ENCODE measurements at places on chromosomes 7 and 10.

GRCh38 chr10:113961182-113962031 lies 82.3 kb upstream of the ADRB1 start:
- no peak overlapping the region for H3K27ac ChIP-seq
- peaks cover 4% of the 10 kb centered on the region for H3K4me1 ChIP-seq
- H3K4me3 ChIP-seq: no peak overlapping the region
- H3K36me3 ChIP-seq: no peaks in the 10 kb centered on the region
- DNase-seq: no peak

- peaks cover 11% of the 10 kb centered on the region for H3K4me1 ChIP-seq
- H3K27me3 ChIP-seq: no peaks in the 10 kb centered on the region
- peak overlapping the region; percentile 45 for H3K27ac ChIP-seq
- H3K4me3 ChIP-seq: no peak overlapping the region
- peak; percentile 87 for DNase-seq
Measured at GRCh38 chr7:101913851-101914250, 96.4 kb downstream of the CUX1 start.

DNA sequence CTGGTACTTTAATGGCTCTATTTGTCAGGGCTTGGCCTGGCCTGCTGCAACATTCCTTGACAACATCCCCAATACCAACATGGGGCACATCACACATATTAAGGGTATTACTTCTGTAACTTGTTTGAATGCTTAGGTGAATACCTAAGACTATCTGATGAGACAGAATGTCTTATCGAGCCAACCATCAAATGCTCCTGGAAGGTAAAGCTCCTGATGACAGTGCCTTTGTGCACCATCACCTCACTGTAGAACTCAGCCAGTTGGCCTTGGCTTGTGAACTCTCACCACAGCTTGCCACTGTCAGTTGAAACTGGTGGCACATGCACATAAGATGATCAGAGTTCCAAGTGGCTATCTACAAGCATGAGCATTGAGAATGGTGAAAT lies 3.7 kb upstream of the MYO1G start:
- DNase-seq: no peak
- peaks cover 26% of the 10 kb centered on the region for H3K4me1 ChIP-seq
- H3K36me3 ChIP-seq: peaks cover 20% of the 10 kb centered on the region
- no peak overlapping the region for H3K4me3 ChIP-seq

DNA sequence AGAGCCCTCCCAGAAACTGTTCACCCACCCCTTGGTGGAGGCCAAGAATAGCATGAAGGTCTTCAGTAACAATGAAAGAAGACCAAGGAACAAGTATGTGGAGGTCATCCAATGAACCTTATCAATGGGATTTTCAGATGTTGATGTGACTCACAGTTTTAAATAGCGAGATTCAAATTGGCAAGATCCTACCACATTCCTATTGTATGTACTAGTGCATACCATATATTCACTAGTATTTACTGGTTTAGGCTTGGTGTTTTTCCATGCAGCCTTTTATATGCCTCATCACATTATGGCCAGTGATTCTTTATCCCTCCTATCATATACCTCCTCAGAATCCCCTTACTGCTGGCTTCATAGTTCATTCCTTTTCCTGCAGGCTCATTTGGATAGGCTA lies 54.4 kb downstream of the ITGB8 start:
- no peak overlapping the region for H3K27ac ChIP-seq
- H3K4me1 ChIP-seq: no peaks in the 10 kb centered on the region
- no peak overlapping the region for H3K4me3 ChIP-seq
- no peaks in the 10 kb centered on the region for H3K27me3 ChIP-seq

- H3K4me3 ChIP-seq: peak within 1 kb of the TSS; percentile 92
- no peaks in the 10 kb centered on the region for H3K36me3 ChIP-seq
- peaks cover 14% of the 10 kb centered on the region for H3K4me1 ChIP-seq
- H3K27ac ChIP-seq: peak within 1 kb of the TSS; percentile 91
- DNase-seq: peak; percentile 95
Measured at GRCh38 chr10:119650692-119651513, at the start of gene BAG3. TSS of gene BAG3 (plus strand) at chr10:119651380. CDS start at chr10:119651676, 296 bp downstream.

DNA sequence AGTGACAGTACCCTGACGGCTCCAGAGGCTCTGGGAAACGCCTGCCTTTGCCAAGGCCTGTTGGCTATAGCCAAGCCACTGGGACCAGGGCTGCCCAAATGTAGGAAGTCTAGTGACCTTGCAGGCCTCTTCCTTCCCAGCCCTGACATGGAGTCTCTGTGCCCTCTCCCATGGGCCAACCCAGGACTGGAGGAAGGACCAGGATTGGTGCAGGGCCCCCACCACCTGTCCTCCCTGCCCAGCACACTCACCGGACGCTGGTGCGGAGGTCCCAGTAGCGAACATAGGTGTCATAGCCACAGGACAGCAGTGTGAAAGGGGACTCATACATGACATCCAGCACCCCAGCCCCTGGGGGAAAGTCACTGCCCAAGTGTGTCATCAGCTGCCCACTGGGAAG lies 24.0 kb downstream of the DPCD start:
- peaks cover 18% of the 10 kb centered on the region for H3K36me3 ChIP-seq
- H3K27ac ChIP-seq: peak overlapping the region; percentile 75
- H3K27me3 ChIP-seq: no peaks in the 10 kb centered on the region
- DNase-seq: no peak
- no peak overlapping the region for H3K4me3 ChIP-seq
- peaks cover 7% of the 10 kb centered on the region for H3K4me1 ChIP-seq

GRCh38 chr10:96218826-96219225 lies 52.5 kb downstream of the BLNK start:
- no peak for DNase-seq
- no peaks in the 10 kb centered on the region for H3K36me3 ChIP-seq
- H3K4me3 ChIP-seq: no peak overlapping the region
- H3K4me1 ChIP-seq: no peaks in the 10 kb centered on the region

- peaks cover 5% of the 10 kb centered on the region for H3K36me3 ChIP-seq
- H3K27ac ChIP-seq: no peak overlapping the region
- H3K4me3 ChIP-seq: no peak overlapping the region
- H3K27me3 ChIP-seq: no peaks in the 10 kb centered on the region
- peaks cover 11% of the 10 kb centered on the region for H3K4me1 ChIP-seq
Measured at GRCh38 chr10:96904648-96905047, 72.5 kb downstream of the LCOR start.

DNA sequence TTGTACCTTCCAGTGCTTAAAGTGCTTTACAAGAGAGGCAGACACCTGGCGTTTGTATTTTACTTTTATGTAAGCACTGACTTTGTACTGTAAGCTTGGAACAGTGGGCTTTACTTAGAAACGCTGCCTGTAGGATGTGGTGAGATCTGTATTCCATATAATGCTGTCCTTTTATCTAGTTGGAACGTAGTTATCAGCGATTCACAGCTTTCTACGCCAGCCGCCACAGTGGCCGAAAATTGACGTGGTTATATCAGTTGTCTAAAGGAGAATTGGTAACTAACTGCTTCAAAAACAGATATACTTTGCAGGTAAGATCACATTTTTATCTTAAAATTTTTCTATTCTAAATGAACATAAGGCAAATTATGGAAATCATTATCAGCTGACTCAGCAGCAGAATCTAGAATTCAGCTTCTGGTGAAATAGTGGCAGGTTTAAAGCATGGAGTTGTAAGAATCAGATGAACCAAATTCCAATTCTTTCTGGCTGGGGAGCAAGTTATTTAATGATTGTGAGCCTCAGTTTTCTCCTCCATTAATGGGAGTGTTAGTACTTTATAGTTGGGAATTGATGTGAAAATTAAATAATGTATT lies 91.5 kb downstream of the CUL1 start:
- no peak overlapping the region for H3K4me3 ChIP-seq
- no peak for DNase-seq
- peak overlapping the region; percentile 32 for H3K27ac ChIP-seq
- H3K36me3 ChIP-seq: peaks cover 78% of the 10 kb centered on the region
- no peaks in the 10 kb centered on the region for H3K27me3 ChIP-seq

DNA sequence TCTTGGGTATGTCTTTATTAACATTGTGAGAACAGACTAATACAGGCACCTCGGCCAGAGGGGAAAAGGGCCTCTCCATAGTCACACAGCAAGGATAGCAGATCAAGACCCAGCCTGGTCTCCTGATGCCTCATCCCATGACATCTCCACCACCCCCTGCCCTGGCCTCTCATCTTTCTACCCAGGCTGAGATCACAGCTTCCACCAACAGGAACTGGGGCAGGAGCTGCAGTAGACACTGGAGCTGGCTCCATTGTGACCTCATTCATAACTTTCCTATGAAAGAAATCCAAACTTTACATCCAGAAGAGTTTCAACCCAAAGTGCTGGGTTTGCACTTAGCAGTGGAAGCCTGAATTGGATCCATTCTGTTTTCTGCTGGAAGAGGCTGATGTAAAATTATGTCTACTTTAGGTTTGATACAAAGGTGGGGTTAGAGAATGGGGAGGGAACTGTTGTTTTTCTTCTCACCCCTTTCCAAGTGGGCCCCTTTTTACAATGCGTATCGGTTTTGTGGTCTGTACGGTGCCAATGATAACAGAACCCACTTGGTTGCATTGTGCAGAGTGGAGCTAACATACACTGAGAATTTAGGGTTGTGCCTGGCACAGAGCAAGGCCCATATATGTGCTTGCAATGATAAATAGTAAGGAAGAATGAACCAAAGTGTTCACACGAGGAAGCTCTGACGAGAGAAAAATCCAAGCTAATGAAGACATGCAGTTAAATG lies 28.6 kb upstream of the INSIG1 start:
- H3K36me3 ChIP-seq: no peaks in the 10 kb centered on the region
- no peaks in the 10 kb centered on the region for H3K4me1 ChIP-seq
- H3K27me3 ChIP-seq: no peaks in the 10 kb centered on the region
- no peak overlapping the region for H3K4me3 ChIP-seq

- no peaks in the 10 kb centered on the region for H3K36me3 ChIP-seq
- H3K4me3 ChIP-seq: no peak overlapping the region
- DNase-seq: no peak
- H3K27me3 ChIP-seq: peaks cover 11% of the 10 kb centered on the region
- no peak overlapping the region for H3K27ac ChIP-seq
Measured at GRCh38 chr10:123883673-123884320, 7.8 kb downstream of the CPXM2 start.

GRCh38 chr10:6321880-6322279 lies 119.1 kb downstream of the PFKFB3 start:
- no peak overlapping the region for H3K4me3 ChIP-seq
- no peaks in the 10 kb centered on the region for H3K4me1 ChIP-seq
- peak; percentile 14 for DNase-seq
- H3K36me3 ChIP-seq: no peaks in the 10 kb centered on the region

- no peaks in the 10 kb centered on the region for H3K36me3 ChIP-seq
- no peak overlapping the region for H3K4me3 ChIP-seq
- no peak overlapping the region for H3K27ac ChIP-seq
- no peak for DNase-seq
- H3K27me3 ChIP-seq: no peaks in the 10 kb centered on the region
- peaks cover 14% of the 10 kb centered on the region for H3K4me1 ChIP-seq
Measured at GRCh38 chr10:80272793-80273522, 16.5 kb downstream of the MAT1A start.

DNA sequence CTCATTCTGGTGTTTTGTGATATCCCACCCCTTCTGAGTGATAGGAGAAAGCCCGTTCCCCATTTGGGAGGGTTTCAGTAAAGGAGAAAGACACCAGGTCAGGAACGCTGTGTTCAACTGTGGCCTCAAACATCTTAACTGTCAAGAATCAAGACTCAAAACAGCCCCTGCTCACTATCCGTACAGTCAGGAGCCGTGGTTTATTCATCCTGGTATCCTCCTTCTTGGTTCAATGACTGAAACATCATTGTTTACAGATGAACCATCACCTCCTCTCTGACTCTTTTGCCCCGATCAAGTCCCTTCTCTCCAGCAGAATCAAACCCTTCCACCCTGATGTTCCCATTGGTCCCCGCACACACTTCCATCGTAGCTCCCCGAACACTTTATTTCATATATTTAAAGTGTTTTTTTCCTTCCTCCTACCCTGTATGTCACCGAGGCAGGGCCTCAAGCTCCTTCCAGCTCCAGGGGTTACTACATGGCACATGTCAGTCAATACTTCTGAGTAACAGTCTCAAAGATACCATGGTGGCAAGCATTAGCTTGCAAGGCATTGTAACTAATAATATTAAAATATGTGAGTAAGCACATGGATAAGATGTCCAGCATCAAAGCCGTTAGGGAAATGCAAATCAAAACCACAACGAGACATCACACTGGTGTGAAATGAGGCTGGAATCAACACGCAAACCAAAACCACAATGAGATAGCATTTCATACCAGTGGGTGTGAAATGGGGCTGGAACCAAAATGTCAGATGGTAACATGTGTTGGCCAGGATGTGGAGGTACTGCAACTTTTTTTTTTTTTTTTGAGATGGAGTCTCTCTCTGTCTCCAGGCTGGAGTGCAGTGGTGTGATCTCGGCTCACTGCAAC lies 124.7 kb upstream of the C1QL3 start:
- DNase-seq: peak; percentile 64
- H3K27me3 ChIP-seq: no peaks in the 10 kb centered on the region
- no peak overlapping the region for H3K4me3 ChIP-seq
- H3K27ac ChIP-seq: no peak overlapping the region

DNA sequence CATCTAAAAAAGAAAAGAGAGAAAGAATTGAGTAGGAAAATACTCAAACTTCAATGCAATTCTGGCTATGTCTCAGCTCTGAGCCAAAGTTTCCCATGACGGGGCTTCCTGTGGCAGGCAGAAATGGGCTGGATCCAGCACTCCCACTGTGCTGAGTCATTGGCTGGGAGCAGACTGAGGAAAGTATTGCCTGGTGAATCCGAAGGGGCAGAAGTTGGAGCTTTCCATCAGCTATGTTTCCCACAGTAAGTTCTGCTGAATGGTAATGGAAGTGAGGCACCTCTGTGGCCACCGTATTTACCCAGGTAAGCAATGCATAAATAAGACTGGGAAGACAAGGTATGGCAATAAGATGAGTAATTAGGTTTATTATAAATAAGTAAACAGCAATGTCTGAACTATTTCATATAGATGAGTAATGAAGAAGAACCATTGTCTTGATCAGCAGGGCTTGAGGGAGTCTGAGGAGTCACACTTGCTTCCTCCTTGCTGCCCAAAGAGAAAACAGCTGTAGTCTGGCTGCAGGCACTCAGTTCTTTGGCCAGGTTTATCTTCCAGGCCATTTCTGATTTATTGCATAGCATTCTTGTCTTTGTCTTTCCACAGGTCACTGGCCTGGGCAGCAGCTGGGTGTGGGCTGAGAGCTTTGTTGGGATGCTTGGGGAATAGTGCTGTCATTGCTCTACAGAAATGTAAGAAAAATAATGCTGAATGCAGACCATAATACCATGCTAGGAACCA lies 255.3 kb downstream of the DNAJB9 start:
- H3K27me3 ChIP-seq: no peaks in the 10 kb centered on the region
- H3K4me3 ChIP-seq: no peak overlapping the region
- H3K36me3 ChIP-seq: no peaks in the 10 kb centered on the region
- no peaks in the 10 kb centered on the region for H3K4me1 ChIP-seq

DNA sequence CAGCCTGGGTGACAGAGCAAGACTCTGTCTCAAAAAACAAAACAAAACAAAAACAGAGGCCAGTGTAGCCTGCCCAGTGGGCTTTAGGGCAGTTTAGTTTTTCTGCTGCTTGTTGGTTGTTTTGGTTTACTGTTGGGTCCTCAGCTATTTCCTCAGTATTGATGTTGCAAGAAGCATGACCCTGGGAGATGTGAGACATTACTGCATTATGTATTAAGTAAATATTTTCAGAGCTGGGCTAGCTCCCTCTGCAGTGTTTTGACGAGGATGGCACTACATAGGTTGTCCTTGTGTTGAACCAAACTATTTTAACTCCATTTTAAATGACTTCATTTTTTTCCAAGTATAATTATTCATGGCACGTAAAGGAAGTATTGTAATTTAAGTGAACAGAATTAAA lies 4.8 kb downstream of the AKAP9 start:
- H3K36me3 ChIP-seq: no peaks in the 10 kb centered on the region
- no peak overlapping the region for H3K4me3 ChIP-seq
- no peak for DNase-seq
- no peaks in the 10 kb centered on the region for H3K27me3 ChIP-seq
- peaks cover 11% of the 10 kb centered on the region for H3K4me1 ChIP-seq

Measured in cardiac muscle cell (in vitro differentiated cells and primary cell).